Pulmonary artery endothelial cell (primary cell): ENCODE measurements at places on chromosomes 4 and X.
A peak's percentile ranks its signal among the peaks of the same experiment; 100 is the strongest.

DNA sequence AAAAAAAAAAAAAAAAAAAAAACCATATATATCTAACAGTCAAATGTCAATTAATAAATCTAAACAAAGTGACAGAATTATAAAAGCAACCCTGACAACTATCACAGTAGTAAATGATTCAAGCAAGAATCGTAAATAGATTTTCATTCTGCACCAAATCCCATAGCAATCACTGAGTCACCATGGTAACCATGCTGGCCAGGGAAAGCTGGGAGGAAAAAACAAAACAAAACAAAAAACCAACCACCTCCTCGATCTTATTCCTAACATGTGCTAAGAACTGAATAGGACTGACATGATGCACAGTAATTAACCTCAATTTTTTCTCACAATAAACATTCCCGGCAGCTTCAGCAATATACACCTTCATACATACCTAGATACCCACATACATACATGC lies 30.6 kb upstream of the RAB40A start:
- no peak for DNase-seq

- DNase-seq = no peak
These were observed 1.7 kb downstream of the FRAS1 start for GRCh38 chr4:78058591-78059523.

DNA sequence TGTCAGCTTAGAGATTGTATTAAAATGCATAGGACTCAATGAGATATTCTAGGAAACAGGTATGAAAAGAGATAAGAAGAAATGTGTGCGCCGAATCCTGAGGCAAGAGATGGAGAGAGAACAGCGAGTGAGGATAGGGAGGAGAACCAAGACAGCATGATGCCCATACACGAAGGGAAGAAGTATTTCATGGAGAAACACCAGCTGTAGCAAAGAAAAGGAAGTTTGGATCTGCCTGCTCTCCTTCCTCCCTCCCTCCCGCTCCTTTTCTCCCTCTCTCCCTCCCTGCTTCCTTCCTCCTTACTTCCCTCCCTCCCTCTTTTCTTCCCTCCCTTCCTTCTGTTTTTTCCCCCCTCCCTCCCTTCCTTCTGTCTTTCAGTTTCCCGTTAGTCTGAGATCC lies 318.6 kb upstream of the TAPT1 start:
- DNase-seq = no peak

DNA sequence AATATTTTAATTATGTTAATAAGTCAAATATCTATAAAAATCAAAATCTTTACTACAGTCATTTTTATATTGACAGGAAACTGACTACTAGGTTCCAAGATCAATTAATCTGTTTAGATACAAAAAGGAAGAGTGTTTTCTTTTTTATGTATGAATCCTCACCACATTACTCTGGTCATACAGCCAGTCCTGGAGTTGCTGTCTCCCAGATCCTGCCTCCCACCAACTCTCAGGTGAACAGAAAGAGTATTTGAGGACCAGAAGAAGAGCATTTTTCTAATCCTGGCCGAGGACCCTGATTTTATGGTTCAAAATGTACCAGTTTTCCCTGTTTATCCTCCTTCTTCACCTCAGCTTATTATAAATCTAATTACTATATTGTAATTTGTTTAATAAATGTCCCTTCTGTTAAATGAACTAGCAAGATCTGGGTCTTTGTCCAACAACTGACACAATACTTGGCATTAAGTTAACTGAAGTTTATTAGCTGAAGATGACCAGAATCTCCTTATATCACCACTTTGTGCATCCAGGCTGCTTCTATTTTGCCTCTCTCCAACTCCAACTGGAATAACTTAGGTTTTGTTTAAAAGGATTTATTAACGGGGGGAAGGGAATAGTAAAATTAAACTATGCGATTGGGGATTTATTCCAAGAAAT lies 224.4 kb upstream of the PCDH7 start:
- DNase-seq = no peak

DNA sequence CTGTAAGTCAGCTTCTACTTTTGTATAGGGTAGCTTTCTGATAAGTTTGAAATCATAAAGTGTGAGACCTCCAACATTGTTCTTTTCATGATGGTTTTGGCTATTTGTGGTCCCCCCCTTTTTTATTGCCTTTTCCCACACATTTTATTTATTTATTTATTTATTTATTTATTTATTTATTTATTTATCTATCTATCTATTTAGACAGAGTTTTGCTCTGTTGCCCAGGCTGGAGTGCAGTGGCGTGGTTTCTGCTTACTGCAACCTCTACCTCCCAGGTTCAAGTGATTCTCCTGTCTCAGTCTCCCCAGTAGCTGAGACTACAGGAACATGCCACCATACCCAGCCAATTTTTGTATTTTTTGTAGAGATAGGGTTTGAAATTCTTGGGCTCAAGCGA lies 9.7 kb upstream of the MTHFD2L start:
- no peak for DNase-seq

DNA sequence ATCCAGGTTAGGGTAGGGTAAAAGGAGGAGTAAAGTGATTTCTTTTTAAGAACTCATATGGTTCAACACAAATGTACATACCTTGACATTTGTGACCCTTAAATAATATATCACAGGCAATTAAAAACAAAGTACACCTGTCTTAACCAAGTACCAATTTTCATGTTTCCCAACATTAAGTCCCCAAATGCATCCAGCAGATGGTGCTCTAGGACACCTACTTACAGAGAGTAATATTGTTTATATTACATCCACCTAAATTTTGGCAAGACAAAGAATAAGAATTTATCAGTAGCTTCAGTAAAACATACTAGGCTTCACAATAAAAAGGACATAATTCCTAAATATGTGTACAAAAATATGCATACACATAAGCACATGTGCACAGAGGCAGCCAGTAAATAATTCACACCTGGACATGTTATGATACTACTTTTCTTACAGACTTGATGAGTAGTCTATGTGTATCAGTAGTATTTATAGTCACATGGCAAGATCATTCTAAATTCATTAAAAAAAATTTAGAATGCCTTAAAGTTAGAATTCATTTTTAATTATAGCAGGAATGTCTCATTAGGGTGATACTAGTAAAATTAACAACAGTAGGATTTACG lies 219.7 kb downstream of the DCLK2 start:
- peak; percentile 13 for DNase-seq

DNA sequence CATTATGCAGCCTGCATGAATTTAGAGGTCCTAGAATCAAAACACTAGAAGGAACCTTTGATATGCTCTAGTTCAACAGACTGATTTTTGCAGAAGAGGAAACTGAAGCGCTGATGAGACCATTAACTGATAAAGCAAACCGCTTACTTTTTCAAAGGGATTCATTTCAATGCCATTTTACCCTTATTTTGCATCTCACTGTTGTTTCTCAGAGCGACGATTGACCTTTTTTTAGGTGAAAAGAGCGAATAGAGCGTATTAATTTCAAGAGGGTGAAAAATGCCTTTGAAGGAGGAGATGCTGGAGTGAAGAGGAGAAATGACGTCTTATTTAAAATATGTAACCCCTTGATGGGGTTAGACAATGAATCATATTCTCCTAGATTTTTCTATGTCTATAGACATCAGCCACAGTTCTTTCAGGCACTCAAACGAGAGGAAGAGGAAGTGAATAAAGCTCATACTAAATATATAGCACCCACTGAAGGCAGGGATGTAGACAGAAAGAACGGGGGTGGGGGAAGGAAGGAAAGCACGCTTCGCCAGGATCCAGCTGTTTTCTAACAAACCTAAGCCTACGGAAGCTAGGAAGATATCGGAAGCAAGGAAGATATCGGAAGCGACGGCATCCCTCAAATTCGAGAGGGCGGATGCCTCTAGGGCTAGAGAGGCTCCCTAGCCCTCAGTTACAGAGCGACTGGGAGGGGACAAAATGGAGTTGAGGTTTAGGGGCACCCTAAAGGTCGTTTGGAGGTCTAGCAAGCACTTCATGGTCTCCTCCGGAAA lies 848 bp downstream of the ACSL4 start:
- DNase-seq = peak; percentile 19

GRCh38 chr4:187268940-187269339 lies 545.3 kb upstream of the FAT1 start:
- no peak for DNase-seq

DNA sequence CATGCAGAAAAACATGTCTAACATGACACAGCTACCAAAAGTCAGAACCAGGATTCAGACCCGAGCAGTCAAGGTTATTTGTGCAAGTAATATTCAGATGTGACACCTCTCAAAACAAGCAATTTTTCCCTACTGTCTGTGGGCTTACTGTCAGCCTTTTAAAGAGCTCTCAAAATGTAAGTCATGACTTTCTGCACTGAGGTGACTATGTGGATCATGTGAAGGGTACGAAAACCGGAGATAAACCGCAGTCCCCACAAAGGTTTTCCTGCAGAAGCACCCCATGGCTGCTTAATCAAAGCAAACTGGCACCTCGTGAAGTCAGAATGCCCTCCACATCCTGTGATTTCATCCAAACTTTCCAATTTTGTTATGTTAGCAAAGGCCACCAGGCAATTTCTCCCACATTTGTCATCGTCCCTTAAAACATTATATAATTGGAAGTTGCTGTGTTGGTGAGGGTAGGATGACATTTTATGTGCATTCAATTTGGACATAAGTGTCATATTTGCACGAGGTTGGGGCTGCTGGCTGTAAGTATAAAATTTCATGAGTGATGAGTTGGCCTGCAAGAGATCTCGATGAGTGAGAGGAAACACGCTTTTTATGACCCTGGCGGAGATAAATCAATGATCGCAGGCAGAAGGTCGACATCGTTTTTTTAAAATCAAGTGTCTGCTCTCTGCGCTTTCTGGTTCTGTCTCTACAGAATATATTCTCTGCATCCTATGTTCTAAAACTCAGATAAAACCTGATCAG lies 161.2 kb downstream of the STK32B start:
- DNase-seq = no peak

DNA sequence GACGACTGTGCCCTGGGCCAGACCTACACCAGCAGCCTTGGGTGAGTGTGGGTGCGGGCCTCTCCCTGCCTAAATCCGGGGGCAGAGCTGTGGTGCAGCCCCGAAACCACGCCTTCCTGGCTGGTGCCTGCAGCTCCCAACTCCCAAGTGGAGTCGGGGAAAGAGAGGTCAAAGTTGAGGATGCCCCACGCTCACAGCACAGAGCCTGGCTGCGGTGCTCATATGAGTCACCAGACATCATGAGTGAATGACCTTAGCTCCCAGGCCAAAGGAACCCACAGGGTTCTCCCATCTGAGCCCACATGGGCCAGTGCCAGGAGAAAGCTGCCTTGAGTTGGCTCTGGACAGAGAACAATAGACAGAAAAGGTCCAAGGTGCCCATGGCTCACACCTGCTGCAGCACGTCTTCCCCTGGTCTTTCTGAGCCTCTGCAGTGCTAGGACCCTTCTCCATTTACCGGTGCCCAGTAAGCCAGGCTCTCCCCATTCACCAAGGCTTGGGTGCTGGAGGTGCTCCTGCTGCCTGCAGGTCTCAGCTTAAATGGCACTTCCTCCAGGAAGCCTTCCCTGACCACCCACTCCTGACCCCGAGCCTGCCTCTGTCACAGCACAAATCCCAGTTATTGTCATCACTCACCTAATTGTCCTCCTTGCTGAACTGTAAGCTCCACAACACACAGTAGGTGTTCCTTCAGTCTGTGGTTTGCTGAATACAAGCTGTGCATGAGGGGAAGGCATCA lies 224.2 kb downstream of the AFAP1 start:
- DNase-seq = no peak

DNA sequence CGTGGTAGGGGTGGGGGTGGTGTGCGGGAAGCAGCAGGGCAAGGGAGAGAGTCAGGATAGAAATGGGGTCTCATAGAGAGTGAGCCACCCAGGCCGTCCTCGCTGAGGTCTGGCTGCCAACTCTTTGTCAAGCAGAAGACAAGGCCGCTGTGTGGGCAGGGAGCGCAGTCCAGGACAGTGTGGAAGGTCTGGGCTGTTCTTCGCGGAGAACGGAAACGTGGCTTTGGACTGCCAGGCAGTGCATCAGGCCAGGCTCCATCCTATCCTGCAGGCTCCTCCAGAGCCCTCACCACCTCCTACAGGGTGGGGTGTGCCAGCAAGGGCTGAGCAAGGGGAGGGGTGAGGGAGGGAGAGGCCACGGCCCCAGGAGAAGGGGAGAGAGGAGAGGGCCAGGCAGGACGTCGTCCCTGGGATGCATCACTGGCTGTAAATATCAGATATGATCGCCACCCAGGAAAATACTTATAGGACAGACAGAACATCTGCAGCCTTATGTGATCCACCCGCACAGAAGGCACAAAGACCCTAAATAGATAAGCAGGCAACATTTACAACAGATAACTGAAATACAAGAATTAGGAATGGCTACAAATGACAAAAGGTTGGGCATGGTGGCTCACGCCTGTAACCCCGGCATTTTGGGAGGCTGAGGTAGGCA lies 85.3 kb downstream of the ABLIM2 start:
- DNase-seq = no peak

- no peak for DNase-seq
These were observed 9.4 kb upstream of the CPLX1 start for GRCh38 chr4:835148-836002.

GRCh38 chr4:25585901-25586523 lies 69.6 kb upstream of the SLC34A2 start:
- DNase-seq = no peak

- DNase-seq = no peak
These were observed 196.6 kb upstream of the ETNPPL start for GRCh38 chr4:108959491-108959890.

DNA sequence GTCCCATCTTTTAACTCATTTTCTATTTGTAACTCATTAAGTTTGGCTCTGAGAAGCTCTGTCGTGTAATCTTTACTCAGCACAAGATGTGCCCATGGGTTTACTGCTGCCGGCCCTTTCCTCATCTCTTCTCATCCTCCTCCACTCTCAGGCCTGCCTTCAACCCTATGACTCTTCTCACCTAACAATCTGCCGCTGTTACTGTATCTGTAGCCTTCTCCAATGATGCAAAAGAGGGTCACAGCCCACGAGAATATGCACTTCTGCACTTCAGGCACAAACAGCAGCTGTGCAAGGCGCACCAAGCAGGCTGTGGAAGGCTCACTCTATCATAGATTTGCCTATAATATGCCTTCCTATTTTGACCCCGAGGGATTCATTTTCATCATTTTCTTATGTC lies 546.5 kb upstream of the GALNTL6 start:
- no peak for DNase-seq

DNA sequence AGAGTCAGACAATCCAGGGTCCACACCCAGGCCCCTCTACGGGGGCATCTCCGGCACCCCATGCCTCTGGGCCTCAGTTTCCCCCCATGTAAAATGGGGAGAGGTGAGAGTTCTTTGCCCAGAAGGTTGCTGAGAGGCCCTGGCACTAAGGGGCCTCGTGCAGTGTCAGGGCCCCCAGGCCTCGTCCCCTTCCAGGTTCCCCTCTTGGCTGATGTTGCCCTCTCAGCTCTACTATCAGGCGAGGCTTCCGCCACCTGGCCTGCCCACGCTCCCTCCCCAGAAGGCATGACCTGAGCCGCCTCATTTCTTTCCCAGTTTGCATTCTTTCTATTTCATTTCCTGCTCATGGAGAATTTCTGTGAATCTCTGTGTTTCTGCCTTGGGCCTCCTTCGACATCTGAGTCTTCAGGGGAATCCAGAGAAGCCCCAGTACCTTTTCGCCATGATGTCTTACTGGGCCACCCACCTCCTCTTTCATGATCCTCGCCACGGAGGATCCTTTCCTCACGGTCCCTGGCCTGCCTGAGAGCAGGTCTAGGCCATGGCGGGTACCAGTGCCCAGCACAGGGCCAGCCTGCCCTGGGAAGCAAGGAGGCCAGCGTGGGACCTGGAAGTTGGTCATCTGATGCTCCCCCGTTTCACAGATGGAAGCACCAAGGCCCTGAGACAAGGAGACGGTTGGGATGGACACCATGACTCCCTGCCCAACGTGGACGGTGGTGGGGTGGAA lies 21.9 kb upstream of the MRFAP1 start:
- DNase-seq = no peak

GRCh38 chr4:122403861-122404260 lies 25.1 kb downstream of the ADAD1 start:
- no peak for DNase-seq

GRCh38 chr4:81648576-81649275 lies 177.0 kb upstream of the RASGEF1B start:
- no peak for DNase-seq
